ENCODE measurements at places on chromosomes 5 and 9.

DNA sequence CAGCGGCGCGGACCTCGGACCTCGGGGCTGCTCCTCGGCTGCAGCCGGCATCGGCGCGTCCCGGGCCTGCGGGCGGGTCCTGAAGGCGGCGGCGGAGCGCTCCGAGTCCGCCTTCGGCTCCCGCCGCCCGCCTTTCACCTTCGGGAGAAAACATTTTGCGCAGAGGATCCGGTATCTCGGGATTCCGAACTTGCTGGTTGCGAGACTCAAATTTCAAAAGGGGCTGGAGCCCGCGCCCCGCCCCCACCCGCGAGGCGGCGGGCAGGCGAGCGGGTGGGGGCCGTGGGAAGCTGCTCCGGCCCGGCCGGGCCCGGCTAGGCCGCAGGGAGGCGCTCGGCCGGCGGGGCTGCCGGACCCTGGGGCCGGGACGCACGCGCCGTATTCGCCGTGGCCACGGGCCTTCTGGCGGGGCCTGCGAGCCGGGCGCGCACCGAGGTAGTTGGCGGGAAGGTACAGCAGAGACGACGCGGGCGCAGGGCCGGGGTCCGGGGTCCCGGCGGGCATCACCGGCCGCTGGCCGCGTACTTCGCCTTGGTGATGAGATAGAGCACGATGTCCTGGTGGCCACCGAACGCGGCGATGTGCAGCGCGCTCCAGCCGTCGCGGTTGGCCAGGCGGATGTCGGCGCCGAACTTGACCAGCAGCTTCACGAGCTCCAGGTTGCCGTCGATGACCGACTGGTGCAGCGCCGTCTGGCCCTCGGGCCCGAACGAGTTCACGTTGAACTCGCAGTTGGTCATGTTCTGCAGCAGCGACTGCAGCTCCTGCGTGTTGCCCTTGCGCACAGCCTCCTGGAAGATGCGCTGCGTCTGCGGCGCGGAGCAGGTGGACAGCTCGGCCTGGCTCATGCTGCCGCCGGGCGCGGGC lies 757 bp downstream of the NRARP start:
- DNase-seq: no peak

DNA sequence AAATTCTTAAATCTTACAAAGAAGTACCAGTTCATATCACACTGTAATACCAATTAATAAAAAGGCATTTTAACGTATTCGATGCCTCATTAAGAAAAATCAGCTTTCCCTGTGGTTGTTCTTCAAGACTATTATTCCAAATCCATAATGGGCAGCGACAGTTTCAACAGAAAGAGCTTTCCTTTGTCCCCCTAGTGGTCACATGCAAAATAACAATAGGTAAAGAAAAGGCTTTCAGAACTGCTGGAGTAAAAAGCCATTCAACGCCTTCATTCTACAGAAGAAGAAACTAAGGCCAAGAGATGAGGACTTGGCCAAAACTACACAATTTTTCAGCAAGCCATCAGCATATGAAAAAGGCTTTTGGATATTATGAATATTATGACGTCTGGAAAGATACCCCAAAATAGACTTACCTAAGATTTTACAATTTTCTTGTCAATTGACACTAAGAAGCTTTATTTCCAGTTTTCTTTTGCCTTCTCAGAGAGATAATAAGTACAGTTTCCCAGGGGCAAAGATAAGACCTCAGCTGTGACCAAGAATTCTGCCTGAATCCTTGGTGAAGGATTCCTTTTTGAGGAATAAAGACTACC lies 6.7 kb upstream of the CDH6 start:
- DNase-seq: no peak

- no peak for DNase-seq
Measured at GRCh38 chr9:75918154-75918553, 27.7 kb downstream of the PCSK5 start.

DNA sequence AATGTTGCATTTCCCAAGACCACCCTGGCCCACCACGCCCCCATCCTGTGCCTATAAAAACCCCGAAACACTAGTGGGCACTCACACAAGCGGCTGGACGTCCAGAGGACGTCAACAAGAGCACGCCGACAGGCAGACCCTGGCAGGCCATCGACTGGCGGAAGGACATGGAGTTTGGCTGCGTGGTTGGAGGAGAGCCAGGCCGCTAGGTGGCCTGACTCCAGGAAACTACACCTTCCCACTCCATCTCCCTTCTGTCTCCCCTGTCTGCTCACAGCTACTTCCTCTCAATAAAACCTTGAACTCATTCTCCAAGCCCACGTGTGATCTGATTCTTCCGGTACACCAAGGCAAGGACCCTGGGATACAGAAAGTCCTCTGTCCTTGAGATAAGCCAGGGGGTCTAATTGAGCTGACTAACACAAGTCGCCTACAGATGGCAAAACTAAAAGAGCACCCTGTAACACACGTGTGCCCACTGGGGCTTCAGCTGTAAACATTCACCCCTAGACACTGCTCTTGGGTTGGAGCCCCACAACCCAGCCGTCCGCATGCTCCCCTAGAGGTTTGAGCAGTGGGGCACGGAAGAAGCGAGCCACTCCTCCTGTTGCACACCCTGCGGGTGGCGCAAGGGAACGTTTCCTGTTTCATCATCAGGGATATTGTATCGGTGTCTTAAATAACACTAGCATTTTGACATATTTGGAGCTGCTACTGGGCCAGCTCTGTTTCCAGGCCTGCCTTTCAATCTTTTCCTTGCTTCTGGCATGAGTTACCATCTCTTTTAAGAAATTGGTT lies 54.5 kb upstream of the TAF11L2 start:
- DNase-seq: no peak

GRCh38 chr5:95862671-95863382 lies 40.3 kb upstream of the GLRX start:
- DNase-seq: no peak

DNA sequence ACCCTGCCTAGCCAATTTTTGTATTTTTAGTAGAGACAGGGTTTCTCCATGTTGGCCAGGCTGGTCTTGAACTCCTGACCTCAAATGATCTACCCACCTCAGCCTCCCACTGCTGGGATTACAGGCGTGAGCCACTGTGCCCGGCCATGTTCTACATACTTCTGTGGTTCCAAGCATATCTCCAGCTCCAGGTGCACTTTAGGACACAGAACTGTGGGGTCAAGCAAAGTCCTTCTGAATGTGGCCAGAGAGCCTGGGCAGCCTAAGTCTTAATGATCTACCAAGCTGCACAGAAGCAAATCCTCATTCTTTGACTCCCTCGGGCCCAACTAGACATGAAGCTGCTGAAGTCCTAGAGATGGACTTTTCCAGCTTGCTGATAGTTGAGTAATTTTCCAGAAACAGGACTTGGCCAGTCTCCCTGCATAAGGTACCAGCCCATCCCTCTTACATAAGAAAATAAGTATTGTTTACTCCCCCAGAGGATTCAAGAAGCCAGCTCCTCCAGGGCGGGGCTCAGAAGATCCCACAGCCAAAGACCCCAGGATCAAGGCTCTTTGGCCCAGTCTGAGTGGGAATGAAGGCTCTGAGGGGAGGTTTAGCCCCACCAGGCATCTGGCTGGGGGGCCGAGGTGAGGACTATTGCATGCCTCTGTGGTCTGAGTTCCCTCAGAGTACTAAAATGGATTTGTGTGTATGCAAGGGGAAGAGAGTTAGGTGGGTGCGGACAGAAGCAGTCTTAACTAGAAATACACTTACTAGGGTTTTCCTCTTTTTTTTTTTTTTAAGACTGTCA lies 8.7 kb downstream of the CLTB start:
- no peak for DNase-seq

GRCh38 chr9:84230355-84231145 lies 110.0 kb downstream of the SLC28A3 start:
- no peak for DNase-seq

DNA sequence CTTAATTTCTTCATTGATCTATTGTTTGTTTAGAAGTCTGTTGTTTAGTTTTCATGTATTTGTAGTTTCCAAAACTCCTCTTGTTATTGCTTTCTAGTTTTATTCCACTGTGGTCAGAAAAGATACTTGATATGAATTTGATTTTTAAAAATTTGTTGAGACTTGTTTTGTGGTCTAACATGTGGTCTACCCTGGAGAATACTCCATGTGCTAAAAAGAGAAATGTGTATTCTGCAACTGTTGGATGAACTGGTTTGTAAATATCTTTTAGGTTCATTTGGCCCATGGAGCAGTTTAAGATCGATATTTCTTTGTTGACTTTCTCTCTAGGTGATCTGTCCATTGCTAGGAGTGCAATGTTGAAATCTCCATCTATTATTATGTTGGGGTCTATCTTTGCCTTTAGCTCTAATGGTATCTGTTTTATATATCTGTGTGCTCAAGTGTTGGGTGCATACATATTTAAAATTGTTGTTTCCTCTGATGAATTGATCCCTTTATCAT lies 150.6 kb upstream of the ATP10B start:
- DNase-seq: no peak

GRCh38 chr9:94554439-94555331 lies at the start of gene PCAT7:
TSS of gene PCAT7 (plus strand) at chr9:94555083.
- no peak for DNase-seq

DNA sequence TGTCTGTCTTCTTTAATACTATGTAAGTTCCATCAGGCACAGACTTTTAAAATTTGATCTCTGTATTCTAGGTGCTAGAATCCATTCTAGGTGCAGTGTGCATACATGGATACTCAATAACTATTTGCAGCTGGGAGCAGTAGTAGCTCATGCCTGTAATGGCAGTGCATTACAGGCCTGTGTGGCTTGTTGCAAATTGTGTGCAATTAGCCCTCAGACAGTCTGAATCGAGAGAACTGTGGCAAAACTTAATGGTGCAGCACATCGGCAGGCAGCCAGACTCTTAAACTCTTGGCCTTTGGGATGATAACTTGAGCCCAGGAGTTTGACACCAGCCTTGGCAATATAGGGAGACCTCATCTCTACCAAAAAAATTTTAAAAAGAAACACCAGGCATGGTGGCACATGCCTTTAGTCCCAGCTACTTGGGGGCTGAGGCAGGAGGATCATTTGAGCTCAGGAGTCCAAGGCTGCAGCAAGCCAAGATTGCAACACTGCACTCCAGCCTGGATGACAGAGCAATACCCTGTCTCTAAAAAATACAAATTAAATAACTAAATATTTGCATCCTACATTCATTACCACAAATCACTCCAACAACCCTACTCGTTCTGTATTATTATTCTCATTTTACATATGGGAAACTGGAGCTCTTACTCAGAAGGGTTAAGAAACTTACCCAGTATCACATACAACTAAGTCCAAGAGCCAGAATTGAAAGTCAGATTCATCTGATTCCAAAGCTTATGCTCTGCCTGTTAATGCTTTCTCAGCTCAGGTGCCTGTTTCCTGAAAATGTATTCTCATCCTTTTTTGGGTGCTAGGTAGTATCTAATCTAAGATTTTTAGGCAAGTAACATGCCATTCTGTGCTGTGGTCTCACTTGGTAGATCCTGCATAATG lies 30.1 kb downstream of the PRKACG start:
- no peak for DNase-seq

- DNase-seq: no peak
Measured at GRCh38 chr9:98191671-98192502, 550 bp downstream of the CORO2A start.

GRCh38 chr5:123303802-123304201 lies 119.4 kb downstream of the CEP120 start:
- no peak for DNase-seq

GRCh38 chr5:68848091-68848490 lies 245.7 kb upstream of the SLC30A5 start:
- no peak for DNase-seq

DNA sequence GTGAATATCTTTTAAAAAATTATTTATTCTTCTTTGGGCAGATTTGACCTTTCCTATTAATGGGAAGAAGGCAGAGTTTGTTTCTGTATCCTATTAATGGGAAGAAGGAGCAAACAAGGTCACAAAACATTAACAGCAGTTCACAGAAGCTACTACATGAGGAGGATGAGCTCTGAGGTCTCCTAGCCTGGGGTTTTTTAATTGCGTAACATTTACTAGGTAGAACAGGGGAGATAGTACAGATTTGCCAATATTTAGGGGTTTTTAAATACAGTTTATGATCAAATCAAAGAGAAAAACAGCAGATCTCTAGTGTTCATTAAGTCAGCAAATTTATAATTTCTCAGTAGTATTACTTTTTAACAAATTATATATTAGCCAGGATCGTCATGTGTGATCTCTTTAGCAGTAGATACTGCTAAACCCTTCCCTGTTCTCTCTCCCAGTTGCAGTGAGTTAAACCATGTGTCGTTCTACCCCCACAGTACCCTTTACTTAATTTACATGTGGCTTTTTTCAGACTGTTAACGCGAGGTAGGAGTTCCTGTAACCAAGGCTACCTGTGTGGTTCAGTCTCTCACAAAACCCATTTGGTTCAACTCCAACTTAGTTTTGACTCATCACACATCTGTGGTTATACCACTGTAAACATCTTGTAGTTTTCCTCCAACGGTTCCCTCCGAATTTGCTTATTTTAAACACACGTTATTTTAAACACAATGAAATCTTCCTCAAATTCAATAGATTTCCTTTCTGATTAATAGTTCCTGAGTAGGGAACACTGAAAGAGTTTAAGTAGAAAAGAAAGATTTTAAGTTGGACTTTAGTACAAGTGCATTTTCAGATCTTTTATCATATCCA lies 13.3 kb downstream of the SLC25A46 start:
- DNase-seq: no peak

DNA sequence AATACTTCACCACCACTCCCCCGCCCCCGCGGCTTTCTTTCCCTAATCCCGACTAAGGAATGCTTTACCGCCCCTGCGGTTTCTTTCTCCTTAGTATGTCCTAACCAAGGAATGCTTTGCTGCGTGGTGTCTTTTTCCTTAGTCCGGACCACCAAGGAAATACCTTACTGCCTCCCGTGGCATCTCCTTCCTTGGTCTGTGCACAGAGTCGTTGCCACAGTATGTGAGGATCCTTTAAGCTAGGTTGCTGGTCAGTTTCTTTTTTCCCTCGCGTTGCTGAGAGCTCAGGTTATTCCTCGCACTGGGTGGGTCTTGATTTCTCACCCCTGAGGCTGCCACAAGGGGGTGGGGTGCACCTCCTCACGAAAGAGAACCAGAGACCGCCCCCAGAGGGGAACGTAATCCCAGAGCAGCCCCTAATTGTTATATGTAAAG lies 309.4 kb downstream of the NR3C1 start:
- DNase-seq: no peak

DNA sequence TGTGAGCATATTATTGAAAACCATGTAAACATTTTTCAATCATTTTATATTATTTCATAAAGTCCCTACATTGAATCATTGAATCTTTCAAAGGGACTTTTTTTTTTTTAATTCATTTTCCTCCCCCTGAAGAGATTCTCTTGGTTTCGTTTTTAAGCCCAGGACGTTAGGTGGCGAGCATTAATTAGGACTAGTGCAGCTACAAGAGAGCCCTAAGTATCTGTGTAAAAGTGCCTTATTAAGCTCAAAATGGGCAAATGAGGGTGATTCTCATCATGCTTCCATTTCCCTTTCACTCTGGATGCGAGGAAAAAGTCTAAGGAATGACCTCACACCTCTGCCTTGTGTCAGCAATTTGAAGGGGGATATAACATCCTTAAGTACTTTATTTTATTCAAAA lies 517.9 kb upstream of the ITGA1 start:
- DNase-seq: no peak

- DNase-seq: no peak
Measured at GRCh38 chr9:125189011-125189360, 617 bp downstream of the PPP6C start.

- DNase-seq: no peak
Measured at GRCh38 chr5:67047160-67047559, 149.4 kb downstream of the CD180 start.

All from stimulated activated CD8-positive, alpha-beta memory T cell treated with anti-CD3 and anti-CD28 coated beads, Interleukin-4, amount 100 ng/mL, for 1 hour (primary cell).